ENCODE measurements at places on chromosomes 12 and 14.

- no peak for DNase-seq
Measured at GRCh38 chr14:49240383-49240782, 345.8 kb downstream of the RPS29 start.

GRCh38 chr12:25993901-25994651 is 35.6 kb downstream of the RASSF8 start:
- DNase-seq, result no peak

DNA sequence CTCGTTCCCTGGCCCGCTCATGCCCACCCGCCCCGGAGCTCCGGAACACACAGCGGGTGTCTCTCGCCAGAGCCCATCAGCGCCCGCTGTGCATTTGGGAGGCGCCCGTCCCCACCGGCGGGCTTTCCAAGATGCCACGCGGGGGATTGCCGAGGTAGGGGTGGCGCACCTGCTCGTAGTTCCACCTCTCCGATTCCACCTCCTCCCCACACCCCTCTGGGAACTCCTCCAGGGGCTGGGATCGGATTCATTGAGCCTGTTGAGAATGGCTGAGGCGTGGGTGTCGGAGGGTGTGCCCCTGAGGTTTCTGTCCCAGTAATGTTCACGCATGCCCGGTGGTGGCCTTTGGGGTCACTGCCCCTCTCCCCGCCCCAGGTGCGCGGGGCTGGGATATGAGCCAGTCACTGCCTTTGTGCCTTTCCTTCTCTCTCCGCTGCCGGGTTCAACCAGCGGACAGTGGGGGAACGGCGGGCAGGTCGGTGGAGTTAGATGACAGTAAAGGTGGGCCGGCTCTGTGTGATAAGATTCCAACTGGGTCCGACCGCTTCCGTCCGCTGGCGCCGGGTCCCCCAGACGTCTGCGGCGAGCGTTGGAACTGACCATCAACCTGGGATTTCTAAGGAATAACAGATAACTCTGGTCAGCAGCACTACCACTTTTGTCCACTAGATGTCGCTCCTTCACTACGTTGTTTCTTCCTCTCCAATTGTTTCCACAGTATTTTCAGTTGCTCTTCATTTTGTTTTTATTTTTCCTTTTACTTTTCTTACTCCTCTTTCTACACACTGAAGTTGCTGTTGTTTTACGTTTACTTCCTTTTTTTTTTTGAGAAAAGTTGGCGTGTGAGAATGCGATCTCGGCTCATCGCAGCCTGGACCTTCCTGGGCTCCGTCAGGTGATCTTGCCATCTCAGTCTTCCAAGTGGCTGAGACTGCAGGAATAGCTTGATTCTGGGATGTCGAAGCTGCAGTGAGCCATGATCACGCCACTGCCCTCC is 178.1 kb upstream of the ALG10B start:
- peak; percentile 54 for DNase-seq

DNA sequence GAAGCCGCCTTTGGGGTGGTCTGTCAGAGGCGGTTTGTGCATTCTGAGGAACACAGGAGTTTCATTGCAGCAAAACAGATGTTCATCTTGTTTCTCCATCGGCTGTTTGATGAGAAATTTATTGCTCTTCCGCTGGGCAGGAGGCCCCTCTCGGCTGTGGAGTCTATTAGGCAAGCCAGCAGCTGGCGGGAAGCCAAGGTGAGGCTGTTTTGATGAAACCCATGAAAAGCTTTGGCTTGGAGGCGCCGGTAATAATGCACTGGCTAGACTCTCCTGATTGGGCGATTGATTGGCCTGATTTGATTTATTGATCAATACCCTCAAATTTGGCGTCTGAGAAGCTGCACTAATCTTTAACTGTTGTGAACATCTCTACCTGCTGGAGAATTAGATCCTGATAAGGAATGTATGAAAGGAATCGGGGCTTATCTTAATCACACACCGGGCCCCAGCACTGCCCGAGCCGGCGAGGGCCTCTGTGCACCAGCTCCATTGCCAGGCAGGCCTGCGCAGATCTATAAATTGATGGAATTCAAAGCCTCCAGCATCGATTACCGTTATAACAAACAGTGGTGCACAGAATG is 187.7 kb downstream of the PHETA1 start:
- DNase-seq, result no peak

DNA sequence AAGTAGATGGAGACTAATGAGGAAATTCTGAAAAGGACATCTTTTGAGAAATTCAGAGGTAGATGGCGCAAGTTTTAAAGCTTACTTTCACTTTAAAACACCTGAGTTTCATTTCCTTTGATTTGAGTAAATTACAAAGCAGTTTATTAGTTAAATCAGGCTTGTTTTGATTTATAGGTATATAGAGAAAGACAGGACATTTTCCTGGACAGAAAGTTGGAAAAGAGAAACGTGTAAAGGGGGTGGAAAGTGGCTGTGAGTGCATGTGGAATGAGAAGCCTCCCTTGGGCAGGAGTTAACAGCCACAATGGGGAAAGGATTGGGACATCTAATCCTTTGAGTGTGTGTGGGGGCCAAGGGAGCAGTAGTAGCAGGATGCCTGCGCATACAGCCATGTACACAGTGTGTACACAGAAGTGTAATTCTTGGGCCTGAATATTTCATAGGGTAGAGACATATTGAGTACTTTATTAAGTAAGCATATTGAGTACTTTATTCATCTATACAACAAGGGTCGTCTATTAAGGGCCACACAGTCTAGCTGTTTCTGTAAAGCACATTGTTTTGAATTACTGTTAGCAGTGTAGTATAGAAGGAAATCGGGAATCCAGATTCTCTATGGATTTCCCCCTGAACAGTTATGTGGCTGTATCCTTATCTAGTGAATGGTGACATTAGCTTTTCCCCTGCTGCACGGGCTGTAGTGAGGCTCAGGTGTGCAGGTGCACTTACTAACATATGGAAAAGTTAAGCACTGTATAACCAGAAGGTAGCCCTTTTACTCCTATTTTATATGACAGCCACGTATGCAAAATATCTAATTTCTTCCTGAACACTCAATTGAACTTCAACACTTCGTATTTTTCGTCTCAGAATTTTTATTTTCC is 19.1 kb downstream of the MARK3 start:
- no peak for DNase-seq

DNA sequence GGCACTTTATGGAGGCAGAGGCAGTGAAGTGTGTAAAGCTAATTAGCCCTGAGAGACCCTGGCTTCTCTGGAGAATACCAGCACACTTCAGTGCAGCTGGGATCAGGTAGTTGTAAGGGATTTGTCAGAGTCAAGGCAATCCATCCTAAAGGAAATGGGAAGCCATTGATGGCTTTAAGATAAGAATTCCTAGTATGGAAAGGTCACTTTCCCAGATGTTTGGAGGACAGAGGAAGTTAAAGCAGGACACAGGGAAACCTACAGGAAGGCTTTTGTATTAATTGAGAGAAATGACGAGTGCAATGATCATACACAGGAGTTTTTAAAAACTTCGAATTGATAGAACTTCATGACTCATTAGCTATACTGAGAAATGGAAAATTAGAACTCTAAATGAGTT is 254.4 kb downstream of the SLC16A7 start:
- DNase-seq, result no peak

DNA sequence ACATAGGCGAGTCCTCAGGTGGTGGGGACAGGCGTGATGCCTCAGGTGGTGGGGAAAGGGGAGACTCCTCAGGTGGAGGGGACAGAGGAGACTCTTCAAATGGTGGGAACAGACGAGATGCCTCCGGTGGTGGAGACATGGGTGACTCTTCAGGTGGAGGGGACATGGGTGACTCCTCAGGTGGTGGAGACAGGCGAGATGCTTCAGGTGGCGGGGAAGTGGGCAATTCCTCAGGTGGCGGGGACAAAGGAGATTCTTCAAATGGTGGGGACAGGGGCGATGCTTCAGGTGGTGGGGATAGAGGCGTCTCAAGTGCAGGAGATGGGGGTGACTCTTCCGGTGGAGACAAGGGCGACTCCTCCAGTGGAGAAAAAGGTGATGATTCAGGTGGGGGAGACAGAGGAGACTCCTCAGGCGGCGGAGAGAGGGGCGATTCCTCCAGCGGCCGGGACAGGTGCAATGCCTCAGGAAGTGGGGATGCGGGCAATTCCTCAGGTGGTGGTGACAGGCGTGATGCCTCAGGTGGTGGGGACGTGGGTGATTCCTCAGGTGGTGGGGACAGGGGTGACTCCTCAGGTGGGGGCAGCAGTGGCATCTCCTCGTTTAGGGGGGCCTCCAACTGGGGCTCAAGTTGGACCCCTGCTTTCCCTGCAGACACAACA is 8.7 kb downstream of the KMT2D start:
- DNase-seq, result no peak

GRCh38 chr12:124747426-124748161 is 116.1 kb downstream of the SCARB1 start:
- no peak for DNase-seq

DNA sequence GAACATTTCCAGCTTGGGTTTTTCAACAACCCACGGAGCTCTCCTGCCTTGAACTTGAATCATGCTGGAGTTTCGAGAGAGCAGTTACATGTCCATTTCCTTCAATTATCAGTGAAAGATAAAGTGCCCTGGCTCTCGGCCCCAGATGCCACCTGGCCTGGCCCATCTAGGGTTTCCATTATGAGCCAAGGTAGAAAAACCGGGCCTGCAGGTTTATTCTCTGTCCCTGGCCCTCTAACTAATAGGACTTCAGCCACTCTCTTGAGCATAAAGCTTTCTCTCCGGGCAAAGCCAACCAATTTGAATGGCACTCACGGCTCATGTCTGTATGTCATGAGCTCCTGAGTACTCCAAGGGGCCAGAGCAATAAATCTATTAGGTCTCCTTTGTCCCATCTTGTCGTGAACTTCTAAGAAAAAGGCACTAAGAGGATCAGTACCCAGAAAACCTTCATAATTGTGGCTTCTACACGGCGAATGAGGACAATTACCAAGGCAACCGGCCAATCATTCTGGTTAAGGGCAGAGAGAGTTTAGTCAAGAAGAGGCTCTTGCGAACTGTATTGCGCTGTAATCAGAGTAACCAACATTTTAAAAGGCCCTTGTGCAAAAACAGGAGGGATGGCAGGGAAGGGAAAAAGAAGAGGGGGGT is 392.3 kb downstream of the MED13L start:
- DNase-seq, result peak; percentile 99

GRCh38 chr12:24185782-24186181 is 236.3 kb upstream of the SOX5 start:
- no peak for DNase-seq

DNA sequence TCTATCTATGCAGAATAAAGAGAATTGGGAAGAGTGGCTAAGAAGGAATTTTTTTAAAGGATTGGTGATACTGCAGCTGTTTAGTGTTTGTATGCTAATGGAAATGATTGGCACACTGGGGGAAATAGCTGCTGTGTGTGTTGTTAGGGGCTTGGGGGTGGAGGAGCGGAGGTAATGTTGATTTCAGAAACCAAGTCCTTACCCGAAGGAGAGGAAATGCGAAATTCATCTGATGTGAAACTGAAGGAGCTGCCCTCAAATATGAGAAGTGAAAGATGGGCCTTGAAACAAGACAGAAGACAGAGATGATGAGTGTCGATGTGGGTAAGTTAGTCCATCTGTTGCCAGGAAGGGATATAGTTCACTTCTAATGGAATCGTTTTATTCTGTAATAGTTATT is 21.2 kb upstream of the RNASE12 start:
- DNase-seq, result no peak

DNA sequence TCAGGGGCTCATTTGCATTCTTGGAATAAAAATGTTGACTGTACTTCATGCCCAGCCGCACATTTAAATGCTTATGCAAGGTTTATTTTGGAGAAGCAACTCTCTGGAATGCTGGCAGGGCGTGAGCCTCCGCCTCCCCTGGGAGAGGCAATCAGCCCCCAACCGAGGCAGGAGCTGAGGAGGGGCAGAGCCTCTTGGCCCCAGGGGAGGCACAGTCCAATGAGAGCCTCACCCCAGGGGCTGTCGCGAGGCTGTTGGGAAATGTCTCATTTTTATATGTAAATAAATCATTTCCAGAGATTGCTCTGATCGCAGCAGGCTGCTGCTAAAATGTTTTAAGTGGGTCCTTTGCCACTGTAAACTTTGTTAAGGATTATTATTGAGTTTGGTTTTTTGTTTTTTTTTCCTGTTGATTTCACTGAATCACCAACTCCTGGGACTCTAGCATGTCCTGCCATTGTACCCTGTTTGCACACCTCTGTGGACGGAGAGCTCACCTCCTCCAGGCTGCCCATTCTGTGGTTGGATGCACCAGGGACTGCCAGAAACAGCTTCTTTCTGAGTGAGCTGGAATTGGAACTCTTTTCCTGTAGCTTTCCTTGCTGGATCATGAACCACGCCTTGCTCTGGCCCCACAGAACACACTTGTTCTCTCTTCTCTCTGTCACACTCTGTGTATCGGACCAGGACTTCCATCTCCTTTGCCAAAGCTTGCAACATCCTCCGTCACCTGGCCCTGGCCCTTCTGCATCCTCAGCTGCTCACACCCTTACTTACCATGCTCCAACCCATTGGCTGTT is 46.9 kb upstream of the FAM181A start:
- DNase-seq, result no peak

GRCh38 chr12:81146228-81147225 is 68.6 kb downstream of the ACSS3 start:
- DNase-seq, result peak; percentile 40

DNA sequence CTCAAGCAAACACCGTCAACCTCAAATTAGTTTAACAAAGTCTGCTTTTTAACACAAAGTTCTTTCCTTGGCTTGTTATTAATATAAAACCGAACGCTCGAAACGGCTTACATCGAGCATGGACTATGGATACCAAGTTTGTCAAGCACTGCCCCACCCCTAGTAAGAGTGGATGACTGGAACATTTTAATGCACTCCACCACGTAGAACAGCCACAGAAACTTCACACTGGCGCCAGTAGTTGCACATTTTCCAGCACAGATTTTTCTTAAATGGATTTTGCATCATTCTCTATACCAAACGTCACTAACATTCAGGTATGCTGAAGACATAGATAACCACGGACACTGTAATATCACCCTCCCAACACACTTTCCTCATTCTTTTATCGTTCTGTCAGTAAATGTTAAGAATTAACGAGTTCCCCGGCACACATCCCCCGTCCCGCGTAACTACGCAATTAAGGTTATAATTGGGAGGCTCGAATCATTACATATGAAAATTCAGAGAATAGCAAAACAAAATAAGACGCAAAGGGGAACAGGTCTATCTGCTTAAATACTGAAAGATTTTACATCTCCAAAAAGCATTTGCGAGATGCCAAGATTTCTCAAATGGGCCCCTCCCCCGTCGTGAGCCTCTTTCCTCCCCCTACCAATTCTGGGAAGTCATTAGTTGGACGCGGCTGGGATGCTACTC is 990 bp downstream of the FERMT2 start:
- DNase-seq, result peak; percentile 25

DNA sequence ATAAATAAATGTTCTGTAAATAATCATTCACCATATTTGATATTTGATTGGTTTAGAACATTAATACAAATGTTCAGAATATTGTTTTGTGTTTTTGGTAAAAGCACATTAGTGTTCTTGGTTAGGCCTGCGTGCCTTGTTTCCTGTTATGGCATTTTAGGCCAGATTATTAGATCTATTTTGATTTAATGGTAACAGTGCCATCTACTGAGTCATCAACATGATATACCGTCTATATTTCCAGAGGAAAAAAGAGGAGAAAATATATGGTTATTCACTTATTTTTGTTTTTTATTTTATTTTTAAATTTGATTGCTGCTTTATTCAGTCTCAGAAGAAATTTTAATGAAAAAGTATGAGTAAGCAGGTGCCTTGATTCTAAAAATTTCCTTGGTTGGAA is 60.3 kb downstream of the GPHN start:
- no peak for DNase-seq

GRCh38 chr12:38689704-38690103 is 215.7 kb downstream of the CPNE8 start:
- no peak for DNase-seq
